ENCODE measurements at places on chromosomes 3 and 15.

- DNase-seq = no peak
Measured at GRCh38 chr3:25289663-25290062, 138.4 kb upstream of the RARB start.

GRCh38 chr3:142574665-142575064 lies 3.9 kb downstream of the ATR start:
- no peak for DNase-seq

GRCh38 chr15:98025237-98025636 lies 64.7 kb downstream of the ARRDC4 start:
- no peak for DNase-seq

- no peak for DNase-seq
Measured at GRCh38 chr3:31934866-31935265, 46.2 kb downstream of the OSBPL10 start.

DNA sequence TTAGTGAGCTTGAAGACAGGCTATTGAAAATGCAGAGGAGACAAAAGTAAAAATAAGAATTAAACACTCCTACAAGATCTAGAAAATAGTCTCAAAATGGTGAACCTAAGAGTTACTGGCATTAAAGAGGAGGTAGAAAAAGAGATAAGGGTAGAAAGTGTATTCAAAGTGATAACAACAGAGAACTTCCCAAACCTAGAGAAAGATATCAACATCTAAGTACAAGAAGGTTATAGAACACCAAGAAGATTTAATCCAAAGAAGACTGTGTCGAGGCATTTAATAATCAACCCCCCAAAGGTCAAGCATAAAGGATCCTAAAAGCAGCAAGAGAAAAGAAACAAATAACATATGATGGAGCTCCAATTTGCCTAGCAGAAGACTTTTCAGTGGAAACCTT lies 23.3 kb downstream of the PDCD10 start:
- no peak for DNase-seq

DNA sequence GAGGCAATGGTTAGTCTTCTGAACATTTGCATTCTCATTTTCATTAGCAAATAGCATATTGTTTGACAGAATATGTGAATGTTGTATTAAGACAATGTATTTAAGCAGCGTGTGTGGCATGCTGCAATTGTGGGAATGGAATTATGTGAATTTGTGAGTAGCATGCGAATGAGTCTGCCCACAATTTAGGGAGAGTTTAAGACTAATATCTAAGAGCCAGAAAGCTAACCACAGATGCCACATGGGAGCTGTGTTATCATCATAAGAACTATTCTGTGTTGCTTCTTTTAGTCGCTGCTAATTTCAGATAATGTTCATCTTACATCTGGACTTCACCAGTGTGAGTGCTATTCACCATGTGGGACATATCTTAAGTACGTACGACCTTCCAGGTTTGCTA lies 494.5 kb downstream of the RBMS3 start:
- peak; percentile 49 for DNase-seq

DNA sequence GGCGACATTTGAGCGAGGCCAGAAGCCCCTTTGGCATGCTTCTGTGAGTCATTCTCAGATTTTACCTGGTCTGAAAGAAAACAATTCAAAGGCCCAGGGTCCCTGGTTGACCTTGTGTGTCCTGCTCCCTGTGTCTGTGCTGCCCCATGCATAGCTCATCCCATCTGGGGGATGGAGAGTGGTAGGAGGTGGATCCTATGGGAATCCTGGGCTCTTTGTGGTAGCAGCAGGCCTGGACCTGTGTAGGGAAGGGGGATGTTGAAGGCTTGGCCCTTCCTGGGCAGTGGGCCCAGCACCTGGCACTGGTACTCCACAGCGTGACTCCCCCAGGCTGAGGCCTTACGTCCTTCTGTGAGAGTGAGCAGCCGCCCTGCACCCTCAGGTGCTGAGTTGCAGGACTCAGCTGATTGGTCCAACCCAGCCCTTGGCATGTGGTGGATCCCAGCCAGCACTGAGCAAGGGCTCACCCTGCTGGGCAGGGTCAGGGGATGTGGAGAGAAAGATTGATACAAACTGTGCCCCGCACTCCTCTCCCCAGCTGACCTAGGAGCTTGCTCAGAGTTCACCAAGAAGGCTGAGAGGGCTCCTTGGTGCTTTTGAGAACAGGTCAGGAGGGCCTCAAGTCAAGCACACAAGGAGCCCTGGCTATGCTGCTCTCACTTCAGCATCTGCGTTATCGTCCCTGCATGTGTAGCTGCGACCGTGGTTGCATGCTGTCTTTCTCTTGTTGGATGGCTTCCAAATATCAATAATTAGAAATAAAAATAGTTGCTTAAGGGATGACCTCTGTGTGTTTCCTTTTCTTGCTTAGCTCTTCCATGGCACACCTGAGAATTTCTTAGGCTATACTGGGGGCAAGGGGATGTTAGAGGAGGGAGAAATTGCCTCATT lies 21.4 kb upstream of the JMJD7 start:
- DNase-seq = no peak

- peak; percentile 27 for DNase-seq
Measured at GRCh38 chr15:56491110-56491722, 26.3 kb upstream of the MNS1 start.

DNA sequence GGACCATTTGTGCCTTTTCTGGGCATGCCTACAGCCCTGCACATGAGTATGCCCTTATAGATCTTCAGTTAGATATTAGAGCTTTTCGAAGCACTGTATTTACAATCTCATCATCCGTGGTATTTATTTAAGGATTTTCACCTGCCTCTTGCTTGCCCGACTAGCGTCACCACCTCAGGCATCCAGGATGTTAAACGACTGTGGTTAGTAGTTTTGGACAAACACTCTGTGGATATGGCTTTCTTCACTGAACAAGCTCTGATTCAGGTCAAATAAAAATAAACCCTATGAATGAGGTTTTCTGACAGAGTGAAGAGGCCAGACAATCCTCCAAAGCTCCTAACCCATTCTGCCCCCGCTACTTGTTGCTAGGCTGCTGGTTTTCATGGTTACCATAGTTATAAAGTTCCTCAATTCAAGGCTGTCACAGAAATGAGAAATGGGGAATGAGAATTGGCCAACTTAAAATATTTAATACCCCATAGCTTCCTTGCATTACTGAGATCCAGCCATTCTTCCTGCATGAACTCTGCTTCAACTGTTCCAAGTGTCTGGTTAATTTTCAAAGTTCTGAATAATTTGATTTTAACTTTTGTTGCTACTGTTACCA lies 440.1 kb downstream of the GABRG3 start:
- DNase-seq = no peak

DNA sequence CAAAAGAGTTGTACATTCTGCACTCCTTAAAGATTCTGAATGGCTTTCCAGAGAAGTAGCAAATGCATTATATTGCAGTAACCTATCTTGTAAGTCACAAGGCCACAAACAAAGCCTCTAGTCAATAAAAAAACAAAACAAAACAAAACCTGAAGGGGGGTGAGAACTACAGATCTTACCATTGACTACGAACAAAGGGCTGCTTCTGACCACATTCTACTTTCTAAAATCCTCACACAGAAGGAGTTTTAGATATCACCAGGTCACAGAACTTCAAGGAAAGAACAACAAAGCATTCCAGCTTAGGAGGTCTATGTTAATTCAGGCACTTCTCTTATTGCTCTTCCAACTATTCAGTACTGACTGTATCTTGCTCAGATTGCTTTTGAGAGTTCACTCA lies 343.0 kb downstream of the ZBTB20 start:
- DNase-seq = no peak

DNA sequence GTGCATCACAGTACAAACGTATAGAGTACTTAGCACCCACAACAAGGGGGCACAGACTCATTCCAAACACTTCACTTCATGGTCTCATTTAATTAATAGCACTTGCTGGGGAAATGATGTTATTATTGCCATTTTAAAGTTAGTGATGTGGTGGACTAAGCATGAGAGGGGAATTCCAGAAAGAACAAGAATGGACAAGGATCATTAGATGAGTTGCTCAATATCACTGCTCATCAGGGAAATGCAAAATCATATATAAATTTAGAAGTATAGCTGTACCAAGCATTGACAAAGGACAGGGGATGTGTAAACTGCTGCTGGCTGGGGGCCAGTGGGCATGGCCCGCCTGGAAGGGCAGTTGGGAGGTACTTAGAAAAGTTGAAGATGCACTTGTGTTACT lies 14.6 kb downstream of the PRR20G start:
- DNase-seq = no peak

DNA sequence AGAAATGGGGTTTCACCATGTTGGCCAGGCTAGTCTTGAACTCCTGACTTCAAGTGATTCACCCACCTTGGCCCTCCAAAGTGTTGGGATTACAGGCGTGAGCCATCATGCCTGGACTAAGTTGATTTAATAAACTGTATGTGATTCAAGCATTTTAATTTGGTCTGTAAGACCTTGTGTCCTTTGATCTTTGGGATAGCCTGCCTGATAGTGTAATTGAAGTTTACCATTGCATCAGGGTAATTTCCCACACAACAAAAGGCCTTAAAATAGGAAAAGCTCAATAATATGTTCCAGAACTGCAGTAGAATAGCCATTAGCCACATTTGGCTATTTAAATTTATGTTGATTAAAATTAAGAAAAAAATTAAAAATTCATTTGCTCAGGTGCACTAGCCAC lies 25.2 kb upstream of the DENND6A start:
- no peak for DNase-seq

GRCh38 chr3:175902226-175902625 lies 1043.1 kb downstream of the NAALADL2 start:
- DNase-seq = no peak

- DNase-seq = no peak
Measured at GRCh38 chr3:69004138-69004537, 9.3 kb downstream of the EOGT start.

DNA sequence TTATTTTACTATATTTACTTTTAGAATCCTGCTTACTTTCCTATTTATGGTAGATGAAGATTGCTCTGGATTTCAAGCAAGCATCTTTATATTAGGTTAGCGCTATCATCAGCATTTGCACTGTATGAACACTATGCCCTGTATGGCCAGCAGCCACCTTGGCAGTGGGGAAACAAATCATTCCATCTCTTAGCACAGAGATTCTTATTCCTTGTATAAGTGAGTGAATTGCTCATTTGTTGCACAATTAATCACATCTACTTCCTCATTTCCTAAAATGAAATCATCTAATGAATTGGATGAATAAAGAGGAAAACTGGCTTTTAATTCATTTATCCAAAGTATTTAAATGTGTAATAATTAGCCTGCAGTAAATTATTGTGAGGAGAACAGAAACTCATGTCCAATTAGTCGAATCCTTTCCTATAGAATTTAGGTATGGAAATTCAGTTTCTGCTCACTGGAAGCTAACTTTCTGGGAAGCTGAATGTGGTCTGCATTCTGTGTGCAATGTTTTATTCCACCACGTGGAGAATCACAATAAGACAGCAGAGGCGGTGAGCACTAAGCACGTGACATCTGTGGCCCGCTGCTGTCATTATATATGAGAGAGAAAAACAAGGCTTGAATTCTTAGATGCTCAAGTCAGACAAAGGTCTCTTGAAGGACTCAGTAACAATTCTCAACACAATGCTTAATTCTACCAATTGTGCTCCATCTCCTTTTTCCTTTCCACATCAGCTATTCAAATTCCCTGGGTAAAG lies 93.4 kb downstream of the PEX5L start:
- no peak for DNase-seq

DNA sequence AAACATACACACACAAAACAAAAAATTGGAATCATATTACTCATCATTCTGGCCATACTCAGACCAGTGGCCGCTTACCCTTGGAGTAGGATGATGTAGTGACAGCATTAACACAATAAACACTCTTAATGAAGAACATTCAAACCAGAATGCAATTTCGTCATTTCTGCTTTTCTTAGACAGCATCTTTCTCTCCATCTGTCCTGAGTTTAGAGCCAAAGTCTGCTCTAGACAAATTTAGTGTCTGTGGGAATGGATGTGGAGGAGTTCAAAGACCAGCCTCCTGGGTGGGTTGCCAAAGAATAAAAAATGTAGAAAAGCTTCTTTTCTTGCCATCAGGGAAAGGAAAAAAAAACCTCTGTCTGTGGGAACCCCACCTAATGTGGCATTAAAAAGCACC lies 212.4 kb upstream of the POU1F1 start:
- DNase-seq = peak; percentile 12

GRCh38 chr3:29759411-29760225 lies 478.7 kb downstream of the RBMS3 start:
- no peak for DNase-seq

DNA sequence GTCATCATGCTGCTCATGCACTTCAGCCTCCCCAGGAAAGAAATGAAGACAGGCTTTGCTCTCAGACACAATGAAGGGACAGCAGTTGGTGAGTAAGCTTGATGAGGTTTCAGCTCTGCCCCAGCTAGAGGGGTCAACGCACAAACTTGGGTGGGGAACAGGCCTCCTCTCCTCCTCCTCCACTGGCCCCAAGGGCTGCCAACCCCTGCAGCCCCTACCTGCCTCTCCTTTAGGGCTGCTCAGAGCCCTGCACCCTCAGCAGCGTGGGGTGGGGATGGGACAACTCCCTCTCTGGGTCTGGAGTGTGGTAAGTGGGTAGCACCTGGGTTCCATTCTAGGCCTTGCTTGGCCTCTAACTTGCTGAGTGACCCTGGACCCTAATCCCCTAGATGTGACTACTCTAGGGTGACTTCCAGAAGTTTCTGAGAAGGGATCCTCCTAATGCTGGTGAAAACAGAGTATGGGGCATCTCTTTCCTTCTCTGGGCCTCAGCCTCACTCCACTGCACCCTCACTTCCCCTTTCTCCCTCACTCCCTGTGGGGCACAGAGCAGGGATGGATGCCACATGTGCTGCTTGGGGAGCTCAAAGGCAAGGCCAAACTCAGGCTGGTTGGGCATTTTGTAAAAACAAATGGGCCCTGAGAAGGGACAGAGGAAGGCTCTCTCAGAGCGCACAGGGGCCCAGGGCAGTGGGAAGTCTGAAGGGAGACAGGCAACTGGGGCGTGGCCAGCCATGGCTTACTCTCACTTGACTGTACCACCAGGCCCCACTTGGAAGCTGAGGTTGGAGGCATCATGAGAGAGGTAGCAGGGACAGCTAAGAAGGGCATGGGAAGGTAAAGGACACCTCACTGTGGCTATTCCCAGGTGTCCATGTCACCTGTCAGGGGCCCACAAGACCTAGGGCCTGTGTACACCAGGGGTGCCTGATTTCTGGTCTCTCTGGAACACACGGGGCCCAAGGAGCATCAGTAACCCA lies 64.0 kb downstream of the SYNM start:
- DNase-seq = no peak

DNA sequence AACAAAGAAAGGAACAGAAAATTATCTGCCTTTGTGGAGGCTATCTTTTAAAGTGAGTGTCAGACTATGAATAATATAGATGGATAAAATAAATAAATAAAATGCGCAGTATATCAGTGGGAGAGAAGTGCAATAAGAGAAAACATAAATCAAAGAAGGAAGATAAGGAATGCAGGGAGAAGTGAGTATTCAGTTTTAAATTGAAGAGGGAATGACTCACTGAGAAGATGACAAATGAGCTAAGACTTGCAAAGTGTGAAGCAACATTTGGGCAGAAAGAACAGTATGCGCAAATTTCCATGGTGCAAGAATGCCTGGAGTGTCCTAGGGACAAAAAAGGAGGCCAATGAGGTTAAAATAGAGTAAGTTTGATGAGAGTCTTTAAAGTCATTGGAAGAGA lies 1300.1 kb upstream of the ALCAM start:
- peak; percentile 33 for DNase-seq
